Glutamatergic neuron (in vitro differentiated cells): ENCODE measurements at places on chromosomes 1 and 21.

DNA sequence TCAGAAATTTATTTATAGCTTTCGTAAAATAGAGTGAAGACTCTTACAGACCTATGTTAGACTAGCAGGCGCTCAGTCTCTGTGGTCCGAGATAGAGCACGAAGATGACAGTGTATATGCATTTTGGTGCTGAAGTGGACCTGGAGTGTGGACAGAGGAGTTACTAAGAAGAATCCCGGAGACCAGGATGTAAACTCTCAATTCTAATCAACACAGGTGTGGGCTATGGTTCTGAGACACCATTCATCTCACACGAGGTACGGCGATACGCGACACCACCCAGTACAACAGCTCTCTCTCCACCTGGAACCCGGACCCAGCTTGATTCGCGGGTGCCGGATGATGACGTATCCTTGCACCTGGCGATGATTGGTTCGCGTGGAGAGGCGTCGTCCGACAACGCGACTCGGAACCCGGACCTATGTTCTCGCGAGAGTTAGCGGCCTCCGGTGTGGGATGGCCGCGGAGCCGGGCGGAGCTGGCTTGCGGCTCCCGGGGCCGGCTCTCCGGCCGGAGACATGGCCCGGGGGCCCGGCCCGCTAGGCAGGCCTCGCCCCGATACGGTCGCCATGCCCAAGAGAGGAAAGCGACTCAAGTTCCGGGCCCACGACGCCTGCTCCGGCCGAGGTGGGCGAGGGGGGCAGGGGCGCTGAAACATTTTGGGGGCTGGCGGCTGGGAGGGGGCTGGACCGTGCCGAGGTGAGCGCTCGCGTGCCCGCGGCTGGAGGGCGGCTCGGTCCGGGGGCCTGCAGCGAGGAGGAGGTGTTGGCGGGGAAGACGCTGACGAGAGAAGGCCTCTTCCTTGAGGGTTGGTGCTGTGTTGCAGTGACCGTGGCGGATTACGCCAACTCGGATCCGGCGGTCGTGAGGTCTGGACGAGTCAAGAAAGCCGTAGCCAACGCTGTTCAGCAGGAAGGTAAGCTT, at the start of gene TMEM183A:
Gene TMEM183A, plus strand, starts transcription at position 427 of the 924 bp plus-strand sequence. Its CDS starts 92 bp downstream, at position 519.
- DNase-seq: peak; percentile 97

GRCh38 chr1:72432645-72433267, 150.4 kb upstream of the NEGR1 start:
- DNase-seq: no peak

DNA sequence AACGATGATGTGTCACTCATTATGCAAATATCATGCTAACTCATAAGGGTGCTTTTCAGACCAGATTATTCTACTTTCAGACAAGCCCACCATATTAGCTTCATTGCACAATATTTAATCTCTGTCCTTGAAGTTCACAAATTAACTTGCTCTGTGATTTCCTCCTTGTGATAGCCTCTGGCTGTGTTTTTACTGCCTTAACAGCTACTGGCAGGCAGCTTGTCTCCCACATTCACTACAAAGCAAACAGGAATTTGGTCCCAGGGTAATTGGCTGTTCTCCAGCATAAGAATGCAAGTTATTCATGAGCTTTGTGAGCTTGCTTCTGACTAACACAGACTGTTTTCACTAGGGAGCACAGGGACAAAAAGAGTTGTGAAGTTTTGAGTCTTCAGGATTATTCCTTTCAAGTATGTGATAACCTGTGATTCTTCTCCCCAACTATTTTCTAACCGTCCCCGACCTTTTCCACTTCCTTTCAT, 87.9 kb upstream of the HMCN1 start:
- no peak for DNase-seq

- no peak for DNase-seq
Observed at GRCh38 chr1:183920651-183921050, 115.7 kb downstream of the RGL1 start.
